Karpas-422 (cell line): ENCODE measurements at places on chromosomes 12 and 14. TPM values are rescaled to one million over a fixed set of nuclear protein-coding genes. Genes with fewer than 3 reads are reported as not detected.

The TPPP2 gene
- total RNA-seq = not detected in 2 replicates

The SMARCD1 gene
- 124 and 168 TPM in 2 replicates for total RNA-seq

The KLHL33 gene
- total RNA-seq = not detected in 2 replicates

The PMCH gene
- not detected in 2 replicates for total RNA-seq

The C12orf42 gene
- not detected in 2 replicates for total RNA-seq

The BLTP3B gene
- total RNA-seq = 14.1 and 17.3 TPM in 2 replicates

The PAX9 gene
- not detected in 2 replicates for total RNA-seq

The AMIGO2 gene
- 1.2 and 1.8 TPM in 2 replicates for total RNA-seq

The ADAMTS20 gene
- not detected in 2 replicates for total RNA-seq

The LRR1 gene
- 62.1 and 75.1 TPM in 2 replicates for total RNA-seq

The NR4A1 gene
- total RNA-seq = 11.7 and 26.9 TPM in 2 replicates

The TMEM30B gene
- total RNA-seq = not detected in 2 replicates

The ADAM21 gene
- total RNA-seq = 0.56 TPM in 1 of 2 replicates, not detected in the other

The FAM181A gene
- total RNA-seq = not detected in 2 replicates

The SLC17A8 gene
- total RNA-seq = 0.15 TPM in 1 of 2 replicates, not detected in the other

The CRACR2A gene
- 22.3 and 29.3 TPM in 2 replicates for total RNA-seq

The FCF1 gene
- total RNA-seq = 46.6 and 51.6 TPM in 2 replicates

The KRT79 gene
- total RNA-seq = not detected in 2 replicates

The REP15 gene
- total RNA-seq = not detected in 2 replicates

The CEP290 gene
- 17.7 and 30.6 TPM in 2 replicates for total RNA-seq

The AICDA gene
- 2.6 and 6.3 TPM in 2 replicates for total RNA-seq

The ZNF839 gene
- 14.3 and 36.6 TPM in 2 replicates for total RNA-seq

The GNS gene
- total RNA-seq = 25.2 and 49.5 TPM in 2 replicates

The SOX5 gene
- 15.2 and 30.5 TPM in 2 replicates for total RNA-seq

The ACOT6 gene
- not detected in 2 replicates for total RNA-seq
